Fibroblast of skin of left quadriceps (primary cell): ENCODE measurements at places on chromosomes 11 and 22.

GRCh38 chr11:62774407-62774806 is 3.2 kb downstream of the TAF6L start:
- no peak for DNase-seq

- no peak for DNase-seq
Measured at GRCh38 chr11:29480981-29481380, 535.8 kb downstream of the KCNA4 start.

- DNase-seq: no peak
Measured at GRCh38 chr11:106950067-106950491, 68.2 kb downstream of the GUCY1A2 start.

- DNase-seq: no peak
Measured at GRCh38 chr11:62402226-62402959, 16.4 kb upstream of the SCGB1A1 start.

GRCh38 chr11:108338750-108339149 is 115.9 kb downstream of the ATM start:
- DNase-seq: no peak

- DNase-seq: no peak
Measured at GRCh38 chr22:31100762-31101525, 6.4 kb downstream of the SELENOM start.

GRCh38 chr11:116601814-116602636 is 170.8 kb downstream of the BUD13 start:
- DNase-seq: no peak

DNA sequence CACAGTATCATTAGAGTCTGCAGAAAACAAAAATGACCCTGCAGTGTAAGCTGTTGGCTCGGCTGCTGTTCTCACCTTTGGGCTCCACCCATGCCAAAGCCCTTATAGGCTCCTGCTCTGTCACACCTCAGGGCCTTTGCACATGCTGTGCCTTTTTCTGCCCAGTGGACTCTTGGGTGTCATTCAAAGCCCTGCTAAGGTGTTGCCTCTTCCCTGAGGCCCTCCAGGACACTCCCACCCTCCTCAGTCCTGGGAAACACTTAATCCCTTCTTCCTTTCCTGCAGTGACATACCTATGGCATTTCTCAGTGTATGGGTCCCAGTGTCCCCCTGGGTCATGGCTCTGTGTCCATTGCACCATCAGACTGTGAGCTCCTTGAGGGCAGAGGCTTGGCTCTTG is 29.1 kb upstream of the CACNG2 start:
- DNase-seq: no peak

GRCh38 chr11:132876239-132876638 is 656.1 kb downstream of the OPCML start:
- no peak for DNase-seq

- no peak for DNase-seq
Measured at GRCh38 chr11:104570078-104570701, 328.1 kb downstream of the CASP12 start.

- no peak for DNase-seq
Measured at GRCh38 chr22:46878191-46878948, 115.9 kb downstream of the TBC1D22A start.

DNA sequence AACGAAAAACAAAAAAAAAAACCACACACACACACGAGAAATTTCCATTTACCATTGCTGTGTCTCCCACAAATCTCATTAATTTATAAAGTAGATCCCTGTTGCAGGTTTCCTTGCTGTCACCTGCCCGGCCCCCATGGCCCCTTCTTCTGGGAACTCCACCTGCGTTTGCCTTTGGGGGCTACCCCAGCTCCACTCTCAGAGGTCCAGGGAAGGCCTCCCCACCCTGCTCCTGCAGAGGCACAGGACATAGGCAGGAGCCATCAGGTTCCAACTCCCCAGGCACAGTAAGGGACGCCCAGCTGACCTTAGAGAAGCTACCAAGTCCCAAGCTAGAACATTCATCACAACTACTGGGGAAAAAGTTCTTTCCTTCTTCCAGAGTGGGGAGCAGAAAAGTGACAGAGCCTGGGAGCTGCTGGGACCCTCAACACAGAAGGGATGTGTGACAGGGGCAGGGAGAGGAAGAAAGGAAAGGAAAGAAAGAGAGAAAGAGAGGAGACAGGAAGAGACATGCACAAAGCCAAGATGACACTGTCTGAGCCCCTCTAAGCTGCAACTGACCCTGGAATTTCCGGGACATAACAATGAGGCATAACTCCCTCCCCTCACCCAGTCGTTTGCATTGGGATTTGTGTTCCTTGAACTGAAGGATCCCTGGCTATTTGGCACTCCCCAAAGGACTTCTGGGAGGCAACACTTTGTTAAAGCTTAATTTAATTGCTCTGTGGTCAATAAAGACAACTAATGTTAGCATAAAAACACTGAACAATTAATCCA is 175.7 kb downstream of the SHANK2 start:
- DNase-seq: no peak

DNA sequence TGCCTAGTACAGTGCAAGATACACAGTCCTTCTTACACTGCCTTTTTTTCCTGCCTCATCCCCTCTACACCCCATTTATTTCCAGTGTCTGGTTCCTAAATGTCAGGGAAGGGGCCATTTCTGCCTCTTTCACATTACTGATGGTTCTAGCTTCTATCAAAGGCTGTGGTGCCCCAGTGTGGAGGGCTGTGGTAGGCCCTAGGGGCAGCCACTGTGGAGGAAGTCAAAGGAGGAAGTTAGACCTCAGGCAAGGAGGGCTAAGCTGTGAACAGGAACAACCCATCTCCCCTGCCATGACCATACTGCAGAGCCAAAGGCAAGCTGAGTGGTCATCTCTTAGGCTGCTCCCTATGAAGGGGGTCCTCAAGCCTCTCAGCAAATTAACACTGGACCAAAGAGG is 81.9 kb upstream of the CRTAM start:
- no peak for DNase-seq

GRCh38 chr11:66561178-66561974 is 7.0 kb downstream of the CTSF start:
- DNase-seq: no peak
